ENCODE measurements at places on chromosomes 5 and 9.

- no peak for DNase-seq
Measured at GRCh38 chr5:172672681-172673080, 31.6 kb downstream of the NEURL1B start.

GRCh38 chr9:129910628-129911567 lies 75.6 kb downstream of the USP20 start:
- DNase-seq, result peak; percentile 99

GRCh38 chr5:73118391-73118973 lies 1.9 kb upstream of the TMEM171 start:
- DNase-seq, result peak; percentile 50

GRCh38 chr9:13377171-13377925 lies 97.9 kb upstream of the MPDZ start:
- DNase-seq, result no peak

DNA sequence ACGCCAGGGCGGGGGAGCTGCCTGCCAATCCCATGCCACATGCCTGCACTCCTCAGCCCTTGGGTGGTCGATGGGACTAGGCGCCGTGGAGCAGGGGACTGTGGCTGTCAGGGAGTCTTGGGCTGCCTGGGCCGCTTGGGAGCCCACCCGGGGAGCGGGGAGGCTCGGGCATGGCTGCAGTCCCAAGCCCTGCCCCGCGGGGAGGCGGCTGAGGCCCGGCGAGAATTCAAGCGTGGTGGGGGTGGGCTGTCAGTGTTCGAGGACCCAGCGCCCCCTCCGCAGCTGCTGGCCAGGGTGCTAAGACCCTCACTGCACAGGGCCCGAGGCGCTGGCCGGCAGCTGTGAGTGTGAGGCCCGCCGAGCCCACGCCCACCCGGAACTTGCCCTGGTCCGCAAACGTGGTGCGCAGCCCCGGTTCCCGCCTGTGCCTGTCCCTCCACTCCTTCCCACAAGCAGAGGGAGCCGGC lies 83.2 kb upstream of the DMRTA1 start:
- DNase-seq, result no peak

DNA sequence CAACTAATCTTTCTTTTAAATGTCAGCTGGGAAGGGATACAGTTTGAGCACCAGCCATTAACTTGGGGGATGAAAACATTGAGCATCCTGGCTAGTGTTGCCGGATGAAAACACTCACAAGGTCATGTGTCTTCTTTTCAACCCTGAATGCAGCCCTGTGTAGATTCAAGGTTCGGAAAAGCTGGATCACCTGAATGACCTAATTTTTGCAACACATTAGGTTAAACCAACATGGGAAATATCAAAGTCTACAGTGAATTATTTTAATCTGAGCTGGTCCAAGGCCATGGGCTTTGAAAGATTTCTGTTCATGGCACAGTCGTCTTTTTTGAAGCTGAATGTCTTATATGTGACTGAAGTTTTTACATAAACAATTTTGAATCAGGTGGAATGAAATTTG lies 281.2 kb downstream of the ARHGEF28 start:
- no peak for DNase-seq

- DNase-seq, result no peak
Measured at GRCh38 chr5:168852329-168852728, 273.2 kb upstream of the PANK3 start.
